ENCODE measurements at places on chromosomes 4 and X.

DNA sequence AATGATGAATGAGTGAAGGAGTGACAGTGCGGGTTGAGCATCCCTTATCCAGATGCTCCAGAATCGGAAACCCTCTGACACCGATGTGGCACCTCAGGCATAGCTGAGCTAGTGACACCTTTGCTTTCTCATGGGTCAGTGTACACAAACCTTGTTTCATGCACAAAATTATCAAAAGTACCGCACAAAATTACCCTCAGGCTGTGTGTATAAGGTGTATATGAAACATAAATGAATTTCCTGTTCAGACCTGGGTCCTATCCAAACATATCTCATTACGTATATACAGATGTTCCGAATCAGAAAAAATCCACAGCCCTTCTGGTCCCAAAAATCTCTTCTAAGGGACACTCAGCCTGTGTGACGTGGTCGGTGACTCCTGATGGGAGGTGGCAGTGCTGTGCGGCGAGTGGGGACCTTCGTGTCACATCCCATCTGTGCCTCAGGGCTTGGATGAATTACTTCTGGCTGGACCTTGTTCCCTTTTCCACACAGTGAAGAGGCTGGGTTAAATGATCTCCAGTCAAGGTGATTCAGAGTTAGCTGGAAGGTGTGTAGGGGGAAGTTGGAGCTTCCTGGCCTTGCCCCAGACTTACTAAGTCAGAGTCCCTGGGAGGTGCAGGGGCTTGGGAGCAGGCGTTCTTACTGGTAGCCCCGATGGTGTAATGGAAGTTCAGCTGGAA is 18.8 kb downstream of the RGS12 start:
- DNase-seq, result no peak

- no peak for DNase-seq
Measured at GRCh38 chrX:135463937-135464336, 42.2 kb downstream of the SMIM10L2A start.

- no peak for DNase-seq
Measured at GRCh38 chr4:98462487-98462886, 195.9 kb downstream of the TSPAN5 start.

- no peak for DNase-seq
Measured at GRCh38 chrX:45660477-45660876, 459.8 kb upstream of the DIPK2B start.

Data from T-helper 22 cell (primary cell).